T-helper 1 cell (primary cell): ENCODE measurements at places on chromosomes 7 and 10.

- DNase-seq: peak; percentile 29
Observed at GRCh38 chr7:3154881-3155494, 111.3 kb upstream of the CARD11 start.

DNA sequence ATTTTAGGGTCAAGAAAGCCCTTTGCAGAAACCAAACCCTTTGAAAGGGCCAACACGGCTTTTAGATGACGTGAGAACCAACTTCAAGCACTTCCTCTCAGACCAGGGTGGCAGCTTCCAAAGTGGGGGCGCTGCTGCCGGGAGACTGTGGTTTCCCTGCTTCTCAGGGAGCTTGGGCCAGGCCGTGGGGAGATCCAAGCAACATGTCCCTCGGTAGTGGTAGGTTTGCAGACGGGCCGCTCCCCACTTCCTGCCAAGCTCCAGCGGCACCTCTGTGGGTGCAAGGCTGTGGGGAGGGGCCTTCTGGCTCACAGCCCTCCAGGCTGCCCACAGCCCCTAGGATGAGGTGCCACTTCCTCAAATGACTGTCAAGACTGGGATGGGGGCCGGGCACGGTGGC is 132.4 kb downstream of the FAM53B start:
- peak; percentile 27 for DNase-seq

DNA sequence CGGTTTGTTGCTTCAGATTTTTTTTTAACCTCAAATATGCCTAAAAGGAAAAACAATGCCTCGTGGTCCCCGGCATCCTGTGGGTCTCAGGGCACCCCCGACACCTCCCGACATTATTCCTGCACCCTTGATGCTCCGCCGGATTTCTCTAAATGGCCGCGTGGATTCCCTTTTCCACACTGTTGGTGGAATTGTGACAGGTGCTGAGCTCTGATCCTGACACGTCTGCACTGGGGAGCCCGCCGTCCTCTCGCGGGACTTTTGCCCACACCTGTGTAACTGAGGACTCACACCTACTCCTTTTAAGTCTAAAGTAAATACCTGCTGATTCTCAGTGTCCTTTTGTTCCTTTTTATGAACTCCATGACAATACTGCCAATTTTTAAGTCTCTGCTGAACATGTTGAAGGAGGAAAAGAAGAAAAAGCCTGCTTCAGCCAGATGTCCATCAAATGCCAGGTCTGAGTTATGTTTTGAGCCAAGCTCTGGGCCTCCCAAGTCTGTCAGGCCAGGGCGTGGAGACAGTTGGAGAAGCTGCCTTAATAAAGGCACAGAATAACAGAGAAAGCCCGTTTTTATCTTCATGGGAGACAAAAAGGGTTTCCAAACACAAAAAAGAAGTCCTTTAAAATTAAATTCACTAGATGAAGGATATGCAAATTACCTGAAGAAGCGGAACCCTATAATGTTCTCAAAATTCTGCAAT is 568.2 kb downstream of the DNAJB6 start:
- no peak for DNase-seq

- DNase-seq: no peak
Observed at GRCh38 chr7:140447841-140448240, 31.5 kb downstream of the MKRN1 start.

- no peak for DNase-seq
Observed at GRCh38 chr7:155483868-155484325, 26.0 kb downstream of the EN2 start.

- DNase-seq: peak; percentile 71
Observed at GRCh38 chr10:69629897-69630650, at the start of gene FAM241B. Gene FAM241B (plus strand): TSS chr10:69630247. CDS start chr10:69631744, 1,497 bp downstream.

DNA sequence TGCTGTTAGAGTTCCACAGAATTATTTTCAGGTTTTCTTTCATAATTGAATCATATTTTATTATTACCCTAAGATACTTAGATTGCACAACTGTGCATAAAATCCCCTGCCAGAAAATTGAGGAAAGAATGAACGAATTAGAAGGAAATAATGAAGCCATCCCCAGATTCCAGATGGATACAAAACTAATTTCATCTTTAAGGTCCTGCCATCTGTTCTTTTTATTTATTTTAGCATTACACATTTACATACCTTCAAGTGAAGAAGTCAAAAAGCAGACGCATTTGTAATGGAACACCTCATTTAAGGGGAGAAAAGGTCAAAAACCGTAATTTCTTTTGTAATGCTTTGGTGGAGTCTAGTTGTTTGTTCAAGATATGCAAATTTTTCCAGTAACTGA is 77.0 kb upstream of the LRRTM3 start:
- no peak for DNase-seq

DNA sequence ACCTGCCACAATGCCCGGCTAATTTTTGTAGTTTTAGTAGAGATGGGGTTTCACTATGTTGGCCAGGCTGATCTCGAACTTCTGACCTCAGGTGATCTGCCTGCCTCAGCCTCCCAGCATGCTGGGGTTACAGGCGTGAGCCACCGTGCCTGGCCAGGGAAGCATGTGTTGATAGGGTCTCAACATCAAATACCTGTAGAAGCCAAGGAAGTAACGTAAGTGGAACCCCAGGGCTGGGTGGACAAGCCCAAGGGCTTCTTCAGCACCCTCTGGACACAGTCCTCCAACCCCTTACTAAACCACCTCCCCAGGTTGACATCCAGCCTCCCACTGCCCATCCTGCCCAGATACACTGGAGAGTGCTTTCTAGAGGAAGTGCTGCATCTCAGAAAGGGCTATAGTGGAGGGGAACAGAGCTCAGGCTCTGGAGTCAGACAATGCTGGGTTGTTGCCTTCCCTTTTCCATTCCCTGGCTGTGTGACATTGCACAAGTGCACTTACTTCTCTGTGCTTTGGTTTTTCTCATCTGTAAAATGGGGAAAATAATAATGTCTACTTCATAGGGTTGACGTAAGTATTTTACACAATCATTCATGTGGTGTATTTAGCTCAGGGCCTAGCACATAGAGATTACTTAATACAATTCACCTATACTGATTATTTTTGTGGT is 73.9 kb upstream of the KAT6B start:
- DNase-seq: no peak

GRCh38 chr10:49139028-49139845 is 5.4 kb upstream of the FAM170B start:
- no peak for DNase-seq

DNA sequence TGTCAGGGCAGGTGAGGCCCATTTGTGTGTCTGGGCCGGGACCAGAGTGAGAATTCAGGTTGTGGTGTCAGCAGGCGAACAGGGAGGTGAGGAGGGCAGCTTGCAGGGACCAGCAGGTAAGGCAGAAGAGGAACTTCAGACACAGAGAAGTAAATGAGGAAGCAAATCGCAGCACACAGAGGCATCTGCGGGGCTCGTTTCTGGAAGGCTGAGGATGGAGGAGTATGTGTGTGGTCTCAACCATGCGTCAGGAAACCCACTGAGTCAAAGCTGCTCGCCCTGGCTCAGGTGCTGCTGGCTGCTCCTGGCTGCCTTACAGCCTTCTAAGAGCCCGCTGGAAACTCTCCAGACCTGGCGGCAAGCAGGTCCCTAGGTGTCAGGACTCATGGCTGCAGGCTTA is 26.9 kb upstream of the PITRM1 start:
- no peak for DNase-seq

DNA sequence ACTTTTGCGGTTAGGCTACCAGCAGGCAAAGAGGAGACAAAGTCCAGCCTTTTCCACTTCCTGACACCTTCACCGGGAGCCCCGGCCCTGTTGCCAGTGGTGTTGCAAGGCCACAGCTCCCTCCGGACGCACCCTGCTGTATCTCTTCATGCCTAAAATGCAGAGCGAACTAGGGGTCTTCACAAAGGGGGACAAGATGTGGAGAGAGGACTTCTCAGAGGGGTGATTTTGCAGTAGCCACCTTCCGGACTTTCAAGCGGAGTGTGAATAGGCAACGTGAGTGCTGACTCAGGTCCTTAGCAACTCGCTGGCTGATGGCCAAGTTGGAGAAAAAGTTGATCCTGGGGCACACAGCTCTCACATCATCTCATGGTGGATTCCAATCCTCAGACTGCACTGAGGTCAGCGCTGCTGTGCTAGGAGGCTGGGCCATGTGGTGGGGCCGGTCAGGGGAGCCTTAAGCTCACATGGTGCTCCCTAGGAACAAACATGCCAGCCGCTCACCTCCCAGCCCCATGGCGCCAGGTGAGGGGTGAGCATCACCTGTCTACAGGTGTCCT is 166.3 kb downstream of the LCOR start:
- DNase-seq: no peak

GRCh38 chr7:33677556-33677955 is 227.8 kb upstream of the BMPER start:
- DNase-seq: no peak

DNA sequence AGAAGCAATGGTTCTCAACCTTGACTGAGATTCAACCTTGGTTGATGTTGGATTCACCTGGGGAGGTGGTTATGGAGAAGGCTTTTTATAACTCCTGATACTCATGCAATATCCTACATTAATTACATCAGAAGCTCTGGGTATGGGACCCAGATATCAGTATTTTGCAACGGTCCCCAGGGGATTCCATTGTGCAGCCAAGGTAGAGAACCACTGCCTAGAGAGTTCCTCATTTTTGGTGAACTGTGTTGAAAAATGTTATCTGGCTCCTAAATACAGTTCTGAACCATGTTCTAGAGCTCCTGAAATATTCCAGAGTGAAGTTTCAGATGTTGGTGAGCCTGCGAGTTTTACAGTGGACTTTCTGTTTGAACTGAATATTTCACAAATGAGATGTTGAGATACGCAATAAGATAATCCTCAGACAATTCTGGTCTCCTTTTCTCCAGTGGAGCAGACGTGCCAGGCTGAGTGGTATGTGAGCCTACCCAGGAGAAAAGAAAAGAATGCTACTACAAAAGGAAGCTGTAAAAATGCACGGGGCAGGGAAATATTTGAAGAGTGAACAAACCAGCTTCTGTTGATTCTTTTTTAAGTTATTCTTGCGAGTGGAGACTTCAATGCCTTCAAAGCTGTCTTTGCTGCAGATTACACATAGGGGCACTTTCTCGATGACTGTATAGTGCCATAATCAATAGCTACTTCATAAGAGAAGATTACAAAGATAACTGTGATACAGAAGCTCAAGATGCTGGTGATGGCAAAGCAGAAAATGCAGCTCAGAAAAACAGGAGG is 13.6 kb upstream of the C10orf120 start:
- no peak for DNase-seq

DNA sequence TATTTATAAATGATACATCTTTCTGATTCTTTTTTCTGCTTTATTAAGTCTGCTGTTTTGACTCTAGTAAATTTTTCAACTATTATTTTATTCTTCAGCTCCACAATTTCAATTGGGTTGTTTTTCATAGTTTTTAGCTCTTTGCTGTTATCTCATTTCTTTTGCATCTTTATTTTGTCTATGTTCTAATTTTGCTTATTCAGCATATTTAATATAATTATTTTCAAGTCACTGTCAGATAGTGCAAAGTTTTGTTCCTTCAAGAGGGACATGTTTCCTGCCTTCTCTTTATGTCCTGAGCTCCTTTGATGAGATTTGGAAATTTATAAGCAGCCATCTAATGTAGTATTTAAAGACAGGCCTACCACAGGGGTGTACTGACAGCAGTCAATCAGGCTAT is 131.5 kb upstream of the ZNF722 start:
- DNase-seq: no peak

GRCh38 chr7:128117691-128118090 is 86.5 kb upstream of the LRRC4 start:
- no peak for DNase-seq

DNA sequence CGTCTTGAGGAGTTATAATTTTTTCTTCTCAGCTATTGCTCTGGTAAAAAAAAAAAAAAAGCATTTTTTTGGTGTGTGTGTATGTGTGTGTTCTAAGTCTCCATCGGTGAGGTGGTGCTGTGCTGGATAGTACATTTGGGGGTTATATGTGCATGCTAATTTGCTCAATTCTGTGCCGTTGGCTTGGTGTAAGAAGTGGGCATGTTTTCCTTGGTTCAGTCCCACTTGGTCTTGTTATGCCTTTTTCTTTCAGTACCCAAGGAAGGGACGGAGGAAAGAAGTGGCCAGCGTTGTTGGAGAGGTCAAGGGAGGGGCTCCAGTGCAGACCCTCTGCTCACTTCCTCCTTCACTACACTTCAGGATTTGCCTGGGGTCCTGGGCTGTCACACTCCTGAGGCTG is 20.4 kb downstream of the LRMDA start:
- no peak for DNase-seq

DNA sequence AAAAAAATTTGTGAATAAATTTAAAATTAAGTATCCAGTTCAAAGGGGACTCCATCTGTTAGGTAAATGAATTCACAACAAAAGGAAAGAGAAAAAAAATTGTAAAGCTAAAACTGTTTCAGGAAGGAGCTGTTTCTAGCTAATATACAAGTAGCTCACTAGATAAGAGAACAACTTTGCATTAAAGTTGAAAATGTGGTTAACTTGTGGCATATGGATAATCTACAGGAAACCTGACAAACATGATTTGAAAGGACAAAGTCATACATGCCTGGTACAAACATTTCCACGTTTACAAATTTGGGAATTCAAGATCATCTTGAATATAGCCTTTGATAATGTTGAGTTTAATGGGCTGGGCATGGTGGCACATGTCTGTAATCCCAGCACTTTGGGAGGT is 8.9 kb downstream of the NT5C3A start:
- no peak for DNase-seq

DNA sequence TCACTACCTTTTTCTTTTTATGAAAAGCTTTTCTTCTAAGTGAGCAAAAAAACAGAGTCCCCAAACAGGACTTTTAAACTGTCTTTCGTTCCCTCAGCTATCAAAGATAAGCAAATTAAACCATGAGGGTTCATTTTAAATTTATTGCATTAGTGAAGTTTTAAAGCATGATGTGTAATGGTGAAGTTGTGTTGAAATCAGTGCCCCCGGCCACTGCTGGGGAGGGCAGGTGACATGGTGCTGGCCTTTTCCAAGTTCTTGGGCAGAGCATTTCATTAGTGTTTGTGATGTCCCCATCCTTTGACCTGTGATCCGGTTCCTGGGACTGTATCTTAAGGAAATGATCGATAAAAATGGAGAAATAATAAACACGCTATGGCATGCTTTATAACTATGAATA is 96.0 kb downstream of the EEPD1 start:
- DNase-seq: no peak

- no peak for DNase-seq
Observed at GRCh38 chr10:19194866-19195265, 146.3 kb downstream of the MALRD1 start.

- no peak for DNase-seq
Observed at GRCh38 chr7:5422396-5423305, 983 bp downstream of the TNRC18 start.

DNA sequence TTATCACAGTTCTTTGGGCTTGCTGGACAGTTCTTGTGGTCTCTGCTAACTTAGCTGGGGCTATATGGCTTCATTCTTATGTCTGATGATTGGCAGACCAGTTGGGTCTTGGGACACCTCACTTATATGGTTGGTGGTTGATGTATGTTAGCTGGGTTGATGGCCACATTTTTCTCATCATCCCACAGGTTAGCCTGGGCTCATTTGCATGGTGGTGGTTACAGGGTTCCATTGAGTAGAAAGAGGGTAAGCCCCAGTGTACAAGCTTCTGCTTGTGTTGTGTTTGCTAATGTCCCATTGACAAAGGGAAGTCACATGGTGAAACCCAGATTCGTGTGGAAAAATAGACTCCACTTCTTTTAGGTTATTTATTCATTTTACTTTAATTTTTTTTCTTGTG is 40.6 kb downstream of the TMEM60 start:
- DNase-seq: no peak
